ENCODE measurements at places on chromosomes 4 and X.
A peak's percentile ranks its signal among the peaks of the same experiment; 100 is the strongest.

DNA sequence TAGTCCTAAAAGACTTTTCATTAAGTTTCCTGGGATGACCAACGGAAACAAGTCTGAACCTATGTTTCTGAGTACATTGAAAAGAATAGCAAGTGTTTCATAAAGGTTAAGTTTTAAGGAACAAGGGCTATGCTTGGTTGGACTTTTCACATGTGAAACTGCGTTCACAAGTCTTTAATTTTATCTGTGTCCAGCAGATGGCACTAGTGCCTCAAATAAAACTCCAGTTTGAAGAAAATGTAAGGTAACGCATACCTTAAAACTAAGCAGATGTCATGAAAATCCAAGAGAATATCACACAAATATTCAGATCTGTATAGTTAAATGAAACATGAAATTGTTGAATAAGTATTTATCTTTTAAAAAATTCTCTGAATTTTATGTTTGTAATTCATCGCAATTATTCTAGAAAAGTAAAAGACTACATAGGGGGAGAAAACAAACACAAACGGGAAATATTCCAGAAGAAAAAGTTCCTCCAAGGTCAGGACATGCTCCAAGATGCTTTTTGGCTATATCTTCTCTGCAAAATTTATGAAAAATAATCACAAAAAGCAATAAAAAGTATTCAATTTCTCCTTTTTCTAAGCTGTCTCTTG is 89.6 kb upstream of the MAD2L1 start:
- peak; percentile 8 for DNase-seq

DNA sequence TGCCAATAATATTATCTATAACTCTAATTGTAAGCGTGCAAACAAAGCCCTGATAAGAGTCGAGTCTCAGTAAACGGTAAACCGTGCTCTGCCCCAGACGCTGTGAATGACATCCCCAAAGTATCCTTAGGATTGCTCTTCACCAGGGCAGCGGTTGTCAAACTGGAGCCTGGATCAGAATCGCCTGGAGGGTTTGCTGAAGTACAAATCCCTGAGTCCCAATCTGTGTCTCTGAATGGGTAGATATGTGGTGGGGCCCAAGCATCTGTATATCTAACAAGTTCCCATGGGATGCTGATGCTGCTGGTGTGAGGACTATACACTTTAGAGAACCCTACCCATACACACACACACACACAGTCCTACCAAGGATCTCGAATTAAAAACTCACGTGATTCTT is 813 bp upstream of the APBB2 start:
- DNase-seq, result no peak

- DNase-seq, result peak; percentile 48
These were observed 78.1 kb upstream of the BOD1L1 start for GRCh38 chr4:13705521-13706041.

GRCh38 chr4:48665555-48666186 is 114.4 kb downstream of the FRYL start:
- no peak for DNase-seq

- DNase-seq, result no peak
These were observed 185.5 kb upstream of the PSAPL1 start for GRCh38 chr4:7620086-7620813.

GRCh38 chrX:85619962-85620361 is 240.5 kb upstream of the POF1B start:
- no peak for DNase-seq

GRCh38 chr4:1767770-1768366 is 25.2 kb upstream of the FGFR3 start:
- DNase-seq, result peak; percentile 61

DNA sequence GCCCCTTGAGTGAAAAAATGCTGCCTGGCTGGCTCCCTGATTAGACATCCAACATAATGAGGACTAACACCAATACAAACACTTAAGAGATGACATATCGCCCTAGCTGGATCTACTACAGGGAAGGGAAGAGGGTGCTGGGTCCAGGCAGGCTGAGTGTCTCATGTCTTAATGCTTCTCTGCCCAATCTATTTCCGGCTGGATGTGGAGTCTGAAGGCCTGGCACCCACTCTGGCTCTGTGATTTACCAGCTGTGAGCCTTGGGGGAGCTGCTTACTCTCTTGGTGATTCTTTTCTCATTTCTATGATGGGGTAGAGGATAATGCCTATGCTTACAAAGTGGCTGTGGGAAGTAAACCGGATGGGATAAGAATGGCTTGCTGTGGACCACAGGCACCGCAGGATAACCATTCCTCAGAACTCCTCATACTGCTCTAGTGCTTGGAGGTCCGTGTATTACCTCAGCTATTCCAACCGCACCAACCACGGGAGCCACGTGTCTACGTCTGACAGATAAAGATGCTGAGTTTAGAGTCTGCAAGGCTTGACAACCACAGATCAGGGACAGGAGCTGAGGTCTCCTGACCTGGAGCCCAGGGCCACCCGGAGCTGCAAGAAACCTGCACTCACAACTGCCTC is 161.7 kb downstream of the AFAP1 start:
- DNase-seq, result no peak

DNA sequence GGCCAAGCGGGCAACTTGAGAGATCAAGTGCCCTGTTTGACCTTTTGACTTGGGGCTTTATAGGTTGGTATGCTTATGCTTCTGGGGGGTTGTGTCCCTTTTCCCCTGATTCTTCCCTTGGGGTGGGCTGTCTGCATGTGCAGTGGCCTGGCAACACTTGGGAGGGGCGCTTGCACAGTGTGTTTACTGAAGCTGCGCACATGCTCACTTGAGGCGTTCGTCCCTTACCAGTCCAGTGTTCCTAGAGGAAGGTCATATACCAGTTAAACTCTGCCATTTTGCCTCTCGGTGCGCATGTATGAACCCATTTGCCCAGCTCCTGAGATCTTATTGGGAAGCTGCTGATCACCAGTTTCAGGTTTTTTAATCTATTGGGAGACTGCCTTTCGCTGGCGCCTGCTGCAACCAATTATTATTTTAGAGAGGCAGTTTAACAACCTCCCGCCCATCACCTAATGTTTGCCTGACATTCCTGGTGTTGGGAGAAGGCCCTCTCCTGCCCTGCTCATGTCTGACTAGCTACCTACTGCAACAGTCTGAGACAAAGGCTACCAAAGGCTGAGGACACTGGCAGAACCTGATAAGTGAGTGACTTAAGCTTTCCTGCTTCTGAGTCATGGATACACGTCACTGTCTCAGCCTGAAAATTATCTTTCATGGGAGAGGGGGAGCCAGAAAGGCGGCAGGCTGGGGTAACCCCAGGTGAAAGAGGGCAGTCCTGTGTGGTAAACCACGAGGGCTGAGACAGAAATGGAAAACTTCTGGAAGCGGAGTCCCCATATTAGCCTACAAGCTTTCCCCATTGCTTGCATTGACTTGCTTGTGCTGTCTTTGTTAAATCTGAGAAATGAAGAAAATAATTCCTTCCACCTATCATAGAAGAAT is 97.6 kb downstream of the CPE start:
- DNase-seq, result no peak

DNA sequence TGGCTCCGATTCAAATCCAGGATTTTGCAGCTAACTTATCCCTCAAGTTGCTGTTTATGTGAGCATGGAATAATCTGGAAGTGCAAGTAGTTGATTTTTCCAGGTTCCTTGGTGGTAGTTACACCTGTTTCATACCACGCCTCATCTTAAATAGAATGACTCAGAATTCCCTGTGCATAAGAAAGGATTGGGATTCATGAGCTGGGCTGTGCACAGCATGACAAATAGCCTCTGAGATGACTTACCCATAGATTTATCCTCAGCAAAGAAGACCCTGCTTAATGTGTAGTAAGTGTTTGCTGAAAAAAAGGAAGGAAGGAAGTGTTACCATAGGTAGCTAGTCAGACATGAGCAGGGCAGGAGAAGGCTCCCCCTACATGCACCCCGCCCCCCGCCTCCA is 777.7 kb upstream of the ADGRL3 start:
- no peak for DNase-seq

DNA sequence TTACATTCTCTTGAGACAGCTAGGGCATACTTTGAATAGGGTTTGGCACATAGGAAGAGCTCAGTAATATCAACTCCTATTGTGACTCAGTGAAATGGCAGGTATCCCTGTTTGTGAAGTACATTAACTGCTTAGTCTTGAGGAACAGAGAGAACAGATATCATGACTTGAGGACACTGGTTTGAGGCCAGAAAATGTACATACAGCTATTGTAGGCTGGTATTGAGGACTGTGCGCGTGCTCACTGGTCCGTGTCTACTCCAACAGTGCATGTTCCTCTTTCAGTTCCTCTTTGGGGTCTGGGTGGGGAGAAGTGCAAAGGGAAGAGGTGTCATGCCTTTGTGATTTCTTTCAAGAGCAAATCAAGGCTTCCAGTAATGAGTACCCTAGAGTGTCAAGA is 34.6 kb upstream of the TBC1D9 start:
- DNase-seq, result no peak

GRCh38 chr4:184954482-184954881 is 63.8 kb upstream of the HELT start:
- DNase-seq, result no peak

GRCh38 chrX:53223955-53224859 is 800 bp downstream of the KDM5C start:
- no peak for DNase-seq

GRCh38 chr4:77095101-77095821 is 19.5 kb upstream of the CCNI start:
- DNase-seq, result peak; percentile 75

GRCh38 chr4:177853229-177853628 is 411.0 kb upstream of the AGA start:
- DNase-seq, result no peak

- no peak for DNase-seq
These were observed 163.9 kb downstream of the KDR start for GRCh38 chr4:54961357-54961975.

DNA sequence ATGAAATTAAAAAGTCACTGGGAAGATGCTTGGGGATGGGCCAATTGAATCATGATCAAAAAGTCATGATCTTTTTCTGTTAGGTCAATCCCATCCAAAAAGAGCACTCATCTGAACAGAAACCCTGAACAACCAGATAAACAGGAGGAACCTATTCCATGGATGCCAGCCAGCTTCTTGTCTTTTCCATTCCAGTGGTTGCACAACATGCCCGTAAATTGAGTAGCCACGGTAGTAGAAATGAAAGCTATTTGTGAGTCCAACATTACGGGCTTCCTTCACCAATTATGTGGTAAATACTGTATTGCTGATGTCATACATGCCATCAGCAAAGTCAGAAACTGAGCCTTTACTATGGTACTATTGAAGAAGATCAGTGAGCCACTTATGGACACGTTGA is 982.4 kb upstream of the HS3ST1 start:
- DNase-seq, result no peak

GRCh38 chr4:107708225-107708624 is 11.8 kb downstream of the PAPSS1 start:
- DNase-seq, result no peak

GRCh38 chrX:24110069-24110468 is 39.5 kb upstream of the ZFX start:
- DNase-seq, result no peak

GRCh38 chrX:86133761-86134160 is 14.5 kb upstream of the DACH2 start:
- no peak for DNase-seq

GRCh38 chr4:138685316-138685715 is 330.3 kb upstream of the NOCT start:
- no peak for DNase-seq

DNA sequence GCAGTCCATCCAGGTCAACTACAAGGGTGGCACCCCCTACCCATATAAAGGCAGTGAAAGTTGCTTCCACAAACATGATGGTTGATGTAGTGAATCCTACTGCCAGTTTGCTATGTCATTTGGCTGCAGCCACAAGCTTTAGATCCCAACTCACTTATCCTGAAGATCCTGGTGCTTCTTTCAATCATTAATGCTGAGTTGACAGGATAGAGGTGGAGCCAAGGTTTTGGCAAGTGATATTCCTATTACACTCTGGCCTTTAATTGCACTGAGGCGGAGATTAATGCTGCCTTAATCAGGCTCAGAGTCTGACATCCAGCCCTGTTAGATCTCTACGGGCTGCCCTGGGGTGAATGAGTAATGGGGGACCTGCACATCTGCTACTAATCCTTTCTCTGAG is 542.4 kb upstream of the ARX start:
- no peak for DNase-seq

GRCh38 chrX:20118065-20118824 is 1.5 kb upstream of the MAP7D2 start:
- DNase-seq, result peak; percentile 50

- DNase-seq, result no peak
These were observed 148.3 kb upstream of the ANXA10 start for GRCh38 chr4:167943872-167944505.

DNA sequence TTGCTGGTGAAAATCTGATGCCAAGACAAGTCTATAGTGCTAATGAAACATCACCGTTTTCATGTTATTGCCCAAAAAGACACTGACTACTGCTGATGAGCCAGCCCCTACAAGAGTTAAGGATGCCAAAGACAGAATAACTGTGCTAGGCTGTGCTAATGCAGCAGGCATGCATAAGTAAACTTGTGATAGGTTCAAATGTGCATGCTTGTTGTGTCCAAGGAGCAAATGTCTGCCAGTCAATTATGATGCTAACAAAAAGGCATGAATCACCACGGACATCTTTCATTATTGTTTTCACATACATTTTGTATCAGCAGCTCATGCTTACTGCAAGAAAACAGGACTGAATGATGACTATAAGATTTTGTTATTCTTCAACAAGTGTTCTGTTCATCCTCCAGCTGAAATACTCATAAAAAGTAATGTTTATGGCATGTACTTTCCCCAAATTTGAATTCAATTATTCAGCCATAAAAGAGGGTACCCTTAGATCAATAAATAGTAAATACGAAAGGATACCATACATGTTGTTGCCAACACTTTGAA is 306.9 kb upstream of the ARSJ start:
- DNase-seq, result no peak

GRCh38 chr4:140645614-140646412 is 77.1 kb upstream of the UCP1 start:
- DNase-seq, result no peak

DNA sequence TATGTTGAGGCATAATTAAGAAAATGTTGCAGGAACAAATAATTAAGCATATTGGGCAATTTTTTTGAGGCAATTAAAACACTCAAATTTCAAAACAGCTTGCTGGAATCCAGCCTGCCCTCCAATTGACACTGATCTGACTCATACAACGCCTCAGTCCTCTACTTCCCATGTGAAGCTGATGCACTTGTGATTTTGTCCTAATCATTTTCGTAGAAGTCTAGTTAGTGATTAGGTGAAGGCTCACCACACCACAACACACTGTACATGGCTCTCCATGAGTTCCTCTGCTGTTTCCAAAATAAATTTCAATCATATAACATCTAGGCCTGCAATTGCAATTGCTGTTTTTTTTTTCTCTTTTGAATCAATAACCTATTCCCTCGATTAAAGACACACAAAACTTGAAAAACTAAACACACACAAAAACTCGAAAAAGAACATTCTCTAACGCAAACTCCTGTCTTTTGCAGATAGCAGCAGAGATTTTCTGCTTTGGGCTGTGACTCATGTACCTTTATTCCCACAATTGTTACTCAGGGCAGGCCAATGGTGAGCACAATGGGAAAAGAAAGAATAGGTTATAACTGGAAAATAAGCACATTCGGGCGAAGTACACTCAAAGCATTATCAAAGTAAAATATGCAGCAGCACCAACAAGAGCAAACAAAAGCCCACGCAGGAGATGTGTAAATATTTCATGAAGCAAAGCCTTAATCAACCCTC is 1.7 kb downstream of the GPRIN3 start:
- no peak for DNase-seq
